ENCODE measurements at places on chromosomes 1 and 21.
A peak's percentile ranks its signal among the peaks of the same experiment; 100 is the strongest.

DNA sequence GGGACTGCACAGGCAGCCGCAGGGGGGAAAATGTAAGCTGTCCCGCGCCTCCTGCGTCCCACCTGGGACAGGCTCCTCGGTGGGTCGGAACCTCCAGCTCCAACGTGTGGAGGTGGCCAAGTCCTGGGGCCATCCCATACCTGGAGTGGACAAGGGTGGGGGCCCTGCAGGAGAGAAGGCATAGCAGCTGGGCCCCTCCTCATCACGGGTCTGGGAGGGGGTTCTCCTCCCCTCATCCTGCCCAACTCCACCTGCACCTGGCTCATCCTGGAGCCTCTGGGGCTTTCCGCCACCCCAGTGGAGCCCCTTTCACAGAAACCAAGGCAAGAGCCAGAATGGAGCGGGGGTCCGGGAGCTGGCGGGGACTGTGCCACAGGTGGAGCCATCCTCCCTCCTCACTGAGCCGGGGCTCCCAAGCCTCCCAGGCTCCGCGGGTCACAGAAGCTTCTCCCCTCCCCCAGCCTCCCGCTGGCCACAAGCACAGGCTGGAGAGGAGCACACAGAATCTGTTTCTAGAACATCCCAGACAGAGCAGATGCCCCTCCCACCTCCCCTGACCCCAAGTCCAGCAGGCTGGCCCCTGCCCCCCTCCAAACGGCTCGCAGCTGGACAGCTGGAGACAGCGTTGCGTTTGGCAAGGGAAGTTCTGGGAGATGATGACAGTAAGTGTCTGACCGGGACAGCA lies 65.8 kb downstream of the MEGF6 start:
- DNase-seq, result no peak

DNA sequence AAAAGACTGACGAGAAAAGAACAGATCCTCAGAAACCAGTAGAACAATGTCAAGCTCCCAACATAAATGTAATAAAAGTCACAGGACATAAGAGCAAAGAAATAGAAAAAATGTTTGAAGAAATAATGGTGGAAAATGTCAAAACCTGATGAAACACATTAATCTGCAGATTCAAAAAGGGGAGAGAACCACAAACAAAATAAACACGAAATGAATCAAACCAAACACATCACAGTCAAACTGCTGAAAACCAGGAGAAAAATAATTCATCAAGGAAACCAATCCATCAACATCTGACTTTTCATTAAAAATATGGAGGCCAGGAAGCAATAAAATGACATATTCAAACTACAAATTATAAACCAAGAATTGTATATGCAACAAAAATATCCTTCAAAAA lies 31.9 kb downstream of the TRIM33 start:
- no peak for DNase-seq

DNA sequence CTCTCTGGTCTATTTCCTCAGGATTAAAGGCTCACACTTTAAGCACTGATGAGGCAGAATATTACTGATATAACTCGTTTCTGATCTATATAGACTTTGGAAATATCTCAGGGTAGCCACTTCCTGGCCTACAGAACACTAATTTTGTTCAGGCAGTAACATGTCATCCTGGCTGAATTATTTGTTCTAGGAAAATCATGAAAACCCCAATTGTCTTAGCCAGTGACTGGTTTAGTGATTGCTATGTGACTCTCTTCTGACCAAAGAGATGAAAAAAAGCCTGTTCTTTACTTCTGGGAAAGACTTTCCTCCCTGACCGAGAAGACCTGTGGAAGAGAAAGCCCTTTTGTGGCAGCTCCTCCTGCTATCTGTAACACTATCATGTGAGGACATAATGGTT lies 453.7 kb downstream of the SETD4 start:
- DNase-seq, result no peak

- no peak for DNase-seq
Measured at GRCh38 chr1:22267413-22268175, 124.7 kb upstream of the WNT4 start.

- DNase-seq, result no peak
Measured at GRCh38 chr21:32768530-32768929, 3.0 kb downstream of the PAXBP1 start.

GRCh38 chr1:83901547-83902155 lies 97.3 kb downstream of the TTLL7 start:
- DNase-seq, result no peak

DNA sequence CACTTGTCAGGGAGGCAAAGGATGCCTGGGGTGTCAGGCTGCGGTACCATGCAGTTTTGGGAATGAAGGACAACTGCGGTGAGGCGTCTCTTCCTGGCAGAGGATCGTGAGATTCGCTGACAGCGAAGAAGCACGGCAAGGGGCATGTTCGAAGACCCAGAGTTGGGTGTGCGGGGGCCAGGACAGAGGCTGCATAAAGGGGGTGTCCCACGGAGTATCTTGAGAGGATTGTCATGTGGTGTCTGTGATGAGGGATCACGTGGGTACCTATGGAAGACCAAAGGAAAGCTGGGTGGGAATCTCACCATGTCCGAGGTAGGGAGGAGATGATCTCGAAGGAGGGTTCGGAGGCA lies 372 bp downstream of the SLC25A44 start:
- DNase-seq, result no peak

GRCh38 chr1:200075938-200076546 lies 48.5 kb downstream of the NR5A2 start:
- no peak for DNase-seq

- peak; percentile 25 for DNase-seq
Measured at GRCh38 chr1:235642011-235642942, 7.3 kb downstream of the GNG4 start.

- peak; percentile 20 for DNase-seq
Measured at GRCh38 chr1:200038981-200039848, 11.7 kb downstream of the NR5A2 start.

DNA sequence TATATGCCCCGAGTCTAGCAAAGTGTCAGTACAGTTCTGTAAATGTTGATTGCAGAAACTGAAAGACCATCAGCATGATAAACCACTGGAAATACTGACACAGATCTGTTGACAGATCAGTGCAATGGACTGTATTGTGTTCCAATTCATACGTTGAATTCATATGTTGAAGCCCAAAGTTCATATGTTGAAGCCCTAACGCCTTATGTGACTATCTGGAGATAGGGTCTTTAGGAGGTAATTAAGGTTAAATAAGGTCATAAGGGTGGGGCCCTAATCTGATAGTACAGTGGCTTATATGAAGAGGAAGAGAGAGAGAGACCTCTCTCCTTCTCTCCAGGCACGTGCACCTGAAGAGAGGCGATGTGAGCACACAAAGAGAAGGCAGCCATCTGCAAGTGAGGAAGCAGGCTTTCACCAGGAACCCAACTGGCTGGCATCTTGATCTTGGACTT lies 144.7 kb downstream of the MRPL39 start:
- no peak for DNase-seq

DNA sequence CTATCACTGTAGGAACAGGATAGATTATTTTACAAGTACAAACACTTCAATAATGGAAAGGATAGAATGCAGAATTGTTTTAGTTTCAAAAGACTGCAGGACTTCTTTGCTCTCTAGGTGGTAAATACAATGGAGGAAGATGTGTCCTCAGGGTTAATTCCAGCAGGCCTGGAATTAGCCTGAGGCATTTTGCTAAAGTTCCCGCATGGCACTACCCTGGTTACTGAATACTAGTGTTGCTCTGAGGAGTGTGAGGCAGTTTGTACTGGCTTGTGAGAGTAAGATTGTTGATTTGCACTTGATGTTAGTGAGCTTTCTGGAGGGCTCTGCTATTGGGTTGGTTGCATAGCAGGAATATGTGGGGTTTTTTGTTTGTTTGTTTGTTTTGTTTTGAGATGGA lies 61.4 kb downstream of the FASLG start:
- DNase-seq, result no peak

DNA sequence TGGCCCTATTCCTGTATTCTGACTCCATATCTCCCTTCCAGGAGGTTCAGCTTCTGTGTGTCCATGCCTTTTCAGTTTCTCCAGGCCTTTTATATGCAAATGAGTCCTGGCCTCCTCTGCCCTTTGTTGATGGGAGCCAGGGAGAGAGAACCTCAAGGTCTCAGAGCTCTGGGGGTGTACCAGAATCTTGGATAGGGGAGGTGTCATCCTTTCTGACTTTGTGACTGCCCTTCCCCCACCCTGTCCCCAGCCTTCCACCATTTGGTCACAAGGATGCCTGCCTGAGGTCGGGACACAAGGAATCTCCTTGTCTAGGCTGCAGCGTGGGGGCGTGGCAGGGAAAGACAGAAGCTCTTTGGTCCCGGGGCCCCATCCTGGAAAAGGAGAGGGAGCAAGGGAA lies 18.6 kb downstream of the LURAP1 start:
- DNase-seq, result no peak

DNA sequence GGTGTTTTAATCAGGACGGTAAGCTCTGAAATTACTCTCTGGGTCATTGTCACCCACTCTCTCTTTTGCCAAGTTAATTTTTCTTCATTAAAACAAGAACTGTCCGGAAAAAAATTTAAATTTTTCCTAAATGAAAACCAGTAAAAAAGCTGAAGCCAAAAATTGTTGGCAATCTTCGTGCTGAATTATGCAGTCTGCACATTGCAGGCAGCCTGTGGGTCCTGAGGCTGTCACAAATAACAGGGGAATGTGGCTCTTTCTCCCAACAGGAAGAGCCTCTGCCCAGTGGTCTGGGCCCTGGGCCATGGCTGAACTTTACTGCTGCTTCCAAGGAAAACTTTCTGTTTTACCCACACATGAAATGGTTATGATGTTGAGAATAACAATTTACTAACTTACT lies 153.9 kb upstream of the SPAG17 start:
- no peak for DNase-seq

GRCh38 chr1:164563721-164564360 lies 4.9 kb downstream of the PBX1 start:
- DNase-seq, result no peak

DNA sequence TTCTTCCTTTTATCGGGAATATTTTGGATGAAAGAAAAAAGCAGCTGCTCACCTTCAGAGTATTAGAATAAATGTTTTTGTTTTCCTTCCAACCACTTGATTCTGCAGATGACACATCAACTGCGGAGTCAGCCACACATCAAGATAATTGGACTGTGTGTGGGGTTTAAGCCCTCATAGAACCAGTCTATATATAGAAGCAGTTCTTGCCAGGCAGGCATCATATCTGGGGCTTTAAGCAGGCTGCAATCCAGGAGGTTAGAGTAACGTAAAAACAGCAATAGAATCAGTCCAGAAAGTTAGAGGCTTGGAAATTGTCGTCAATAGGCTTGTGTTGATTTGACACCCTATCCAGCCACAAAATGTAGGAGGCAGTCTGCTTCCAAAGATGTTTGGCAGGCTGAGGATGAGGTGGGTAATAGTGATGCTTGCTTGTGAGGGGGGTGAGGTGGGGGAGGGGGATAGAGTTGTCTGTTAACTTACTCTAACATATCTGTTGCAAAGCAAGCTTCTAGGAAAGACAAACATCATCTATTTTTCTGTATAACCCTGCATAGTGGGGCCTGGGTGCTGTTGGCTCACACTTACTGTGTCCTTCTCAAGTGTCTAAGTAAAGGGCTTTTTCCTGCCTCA lies 64.8 kb downstream of the PEX14 start:
- DNase-seq, result no peak

DNA sequence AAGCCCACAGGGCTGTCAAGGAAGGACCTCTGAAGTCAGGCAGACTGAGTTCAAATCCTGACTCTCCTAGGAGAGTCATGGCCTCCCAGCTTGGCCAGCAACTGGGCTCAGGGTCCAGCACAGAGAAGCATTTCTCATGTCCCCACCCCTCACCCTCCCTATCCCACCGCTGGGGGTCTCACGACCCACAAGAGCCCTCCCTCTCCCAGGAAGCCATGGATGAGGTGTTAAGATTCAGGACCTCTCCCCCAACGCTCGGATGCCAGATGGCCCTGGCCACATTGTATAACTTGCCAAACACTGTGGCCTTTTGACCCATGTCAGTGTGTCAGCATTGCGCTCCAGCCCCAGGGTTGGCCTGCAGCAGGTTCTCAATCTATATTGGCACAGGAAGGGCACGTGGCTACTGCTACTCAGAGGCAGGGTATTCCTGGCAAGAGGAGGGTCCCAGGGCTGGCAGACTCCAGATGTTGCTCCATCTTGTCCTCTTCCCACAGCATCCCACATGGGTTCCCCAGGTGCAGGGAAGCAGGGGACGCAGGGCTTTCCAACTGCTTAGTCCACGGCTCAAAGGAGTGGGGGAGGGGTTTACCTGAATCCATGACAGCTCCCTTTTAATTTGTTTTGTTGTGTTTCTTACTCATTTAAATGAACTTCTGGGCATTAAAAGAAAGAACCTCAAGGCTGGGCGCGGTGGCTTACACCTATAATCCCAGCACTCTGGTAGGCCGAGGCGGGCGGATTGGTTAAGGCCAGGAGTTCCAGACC lies 10.5 kb downstream of the SLC2A1 start:
- no peak for DNase-seq

DNA sequence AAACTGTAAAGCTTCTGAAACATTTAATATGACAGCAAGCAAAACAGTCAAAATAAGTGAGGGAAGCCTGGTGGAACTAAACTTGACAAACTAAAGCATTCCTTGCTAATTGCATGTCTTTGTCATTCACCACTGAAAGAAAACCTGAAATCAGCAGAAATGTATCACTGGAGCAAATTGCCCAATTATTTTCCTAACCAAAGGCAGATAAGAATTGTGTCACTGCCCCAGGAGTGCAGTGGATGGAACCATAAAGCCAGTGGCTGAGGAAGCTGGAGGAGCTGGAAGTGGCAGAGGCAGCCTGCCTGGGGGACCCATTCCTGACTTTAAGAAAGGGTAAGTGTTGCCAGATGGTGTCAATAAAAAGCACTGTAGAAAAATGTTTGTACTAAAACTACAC lies 2.7 kb upstream of the SLC30A10 start:
- DNase-seq, result no peak

DNA sequence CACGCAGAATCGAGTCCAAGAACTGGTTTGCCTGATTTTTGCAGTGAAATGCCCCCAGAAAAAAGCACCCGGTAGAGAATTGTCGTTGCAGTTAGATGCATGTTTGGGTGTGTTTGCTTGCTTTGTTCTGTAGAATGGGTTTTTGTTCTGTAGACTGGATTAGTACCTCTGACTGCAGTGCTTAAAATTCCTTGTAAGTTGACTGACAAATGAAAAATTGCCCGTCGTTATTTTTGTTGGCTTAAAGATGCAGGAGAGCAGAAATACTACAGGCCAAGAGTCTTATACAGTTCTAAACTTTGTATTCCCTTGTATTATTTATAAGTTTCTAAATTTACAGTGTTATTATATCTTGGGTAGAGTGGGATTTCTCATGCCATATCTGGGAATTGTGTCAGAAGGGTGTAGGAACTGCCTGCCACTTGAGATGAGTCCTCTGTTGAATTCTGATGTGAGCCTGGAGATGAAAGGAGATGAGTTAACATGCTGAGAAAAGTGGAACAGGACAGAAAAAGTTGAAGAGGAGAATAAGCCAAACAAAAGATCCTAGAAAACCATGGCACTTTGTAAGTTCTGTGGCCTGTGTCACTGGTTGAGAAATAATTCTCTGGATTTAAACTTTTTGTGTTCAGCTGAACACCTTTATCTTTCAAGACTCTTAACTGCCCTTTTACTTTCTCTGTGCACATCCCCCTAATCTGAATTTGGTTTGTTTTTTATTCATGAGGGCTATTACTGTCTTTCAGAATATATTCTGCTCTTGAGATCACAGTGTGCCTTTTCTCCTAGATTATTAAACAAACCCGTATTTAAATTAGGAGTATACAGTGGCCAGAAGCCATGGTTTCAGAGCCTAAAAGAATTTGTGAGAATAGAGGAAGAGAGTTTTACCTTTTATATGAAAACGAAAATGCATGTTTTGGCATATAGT lies 1.4 kb downstream of the DESI2 start:
- DNase-seq, result no peak
